ENCODE measurements at places on chromosomes 4 and X. TPM values are rescaled to one million over a fixed set of nuclear protein-coding genes. Genes with fewer than 3 reads are reported as not detected.

Gene PAGE2B
- total RNA-seq: not detected

Gene DOK7
- 0.15 TPM for total RNA-seq

Gene AMTN
- total RNA-seq: not detected

Gene NEXMIF
- not detected for total RNA-seq

Gene PRIMPOL
- 11.7 TPM for total RNA-seq

Gene DSPP
- total RNA-seq: not detected

Gene FAM3A
- 19.2 TPM for total RNA-seq

Gene ADH1C
- total RNA-seq: not detected

Gene SERTM2
- not detected for total RNA-seq

Gene CCNA2
- 82.8 TPM for total RNA-seq

Gene KLKB1
- not detected for total RNA-seq

Gene TLR3
- 0.65 TPM for total RNA-seq

Gene CPLX1
- not detected for total RNA-seq

Gene MAGED4B
- total RNA-seq: 19.5 TPM

Gene SAGE1
- not detected for total RNA-seq

Gene STK26
- total RNA-seq: 16.9 TPM

Gene CWH43
- total RNA-seq: not detected

Gene TEX11
- total RNA-seq: not detected

Gene SLC25A5
- total RNA-seq: 250 TPM

Gene ANAPC4
- total RNA-seq: 30.2 TPM

Gene CDKL2
- total RNA-seq: 0.30 TPM

Gene RASGEF1B
- total RNA-seq: not detected

Gene CFAP47
- total RNA-seq: not detected

Gene FAM9B
- total RNA-seq: not detected

Gene ARMCX5
- 14.3 TPM for total RNA-seq

Gene PF4V1
- total RNA-seq: not detected

Gene CHM
- total RNA-seq: 14.9 TPM

Gene ARHGAP4
- total RNA-seq: 92.9 TPM

Gene FRMPD3
- total RNA-seq: not detected
